ENCODE measurements at places on chromosomes 2 and 18.

DNA sequence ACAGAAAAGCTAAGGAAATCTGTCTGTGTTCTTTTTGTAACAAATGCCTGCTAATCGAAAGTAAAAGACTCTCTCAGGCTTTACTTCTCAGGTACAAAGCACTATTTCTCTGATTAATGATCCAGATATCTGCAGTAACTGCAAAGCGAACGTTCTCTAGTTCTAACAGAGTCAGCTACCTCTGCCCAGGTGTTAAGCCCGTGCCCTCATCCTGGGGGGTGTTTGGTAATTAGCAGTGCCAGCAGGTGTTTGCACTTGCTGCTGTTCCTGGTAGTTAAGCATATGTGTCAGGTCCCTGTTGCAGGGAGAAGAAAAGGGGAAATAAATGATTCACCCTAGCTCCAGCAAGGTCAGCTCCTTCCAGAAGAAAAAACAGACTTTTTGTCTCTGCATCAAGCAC, 58.8 kb upstream of the CRIM1 start:
- DNase-seq = no peak

GRCh38 chr2:216057688-216058193, 23.9 kb downstream of the PECR start:
- peak; percentile 61 for DNase-seq

GRCh38 chr2:224749136-224749535, 33.0 kb upstream of the CCDC195 start:
- DNase-seq = no peak

DNA sequence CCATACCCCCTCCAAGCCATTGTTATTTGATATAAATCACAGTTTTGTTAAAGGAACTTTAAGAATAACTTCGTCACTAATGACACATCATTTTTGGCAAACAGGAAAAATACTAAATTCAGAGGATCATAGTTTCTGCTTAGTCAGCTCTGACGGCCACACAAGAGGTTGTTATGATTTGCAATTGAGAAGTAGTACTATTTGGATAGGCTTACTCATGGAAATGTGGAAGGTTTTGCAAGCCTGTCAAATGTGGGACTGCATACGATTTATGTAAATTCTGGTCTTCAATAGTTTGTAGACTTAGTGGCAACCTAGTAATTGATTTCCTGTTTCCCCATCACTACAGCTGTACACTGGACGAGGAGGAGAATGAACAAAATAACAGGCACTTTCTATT, 108.1 kb downstream of the ARHGEF33 start:
- DNase-seq = no peak
